ENCODE measurements at places on chromosomes 2 and 18.

DNA sequence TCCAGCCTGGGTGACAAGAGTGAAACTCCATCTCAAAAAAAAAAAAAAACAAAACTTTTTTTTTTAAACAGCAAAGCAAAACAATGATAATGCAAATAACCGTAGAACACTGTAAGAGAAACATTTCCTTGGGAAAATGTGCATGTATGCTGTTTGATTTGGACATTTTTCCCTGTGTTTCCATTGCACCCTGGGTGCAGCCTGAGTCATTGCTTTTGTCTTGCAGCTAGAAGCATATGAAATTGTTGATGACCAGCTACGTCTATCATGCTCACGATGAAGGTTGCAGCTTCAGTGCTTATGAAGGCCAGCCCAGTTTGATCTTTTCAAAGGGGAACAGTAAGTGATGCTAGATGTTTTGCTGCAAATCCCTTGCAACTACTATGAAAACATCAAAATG is 41.5 kb downstream of the MOGAT1 start:
- no peak for ATAC-seq

- ATAC-seq: no peak
Observed at GRCh38 chr18:71242981-71243380, 954.1 kb downstream of the SOCS6 start.

GRCh38 chr18:12399231-12399630 is 8.5 kb upstream of the PRELID3A start:
- ATAC-seq: no peak

DNA sequence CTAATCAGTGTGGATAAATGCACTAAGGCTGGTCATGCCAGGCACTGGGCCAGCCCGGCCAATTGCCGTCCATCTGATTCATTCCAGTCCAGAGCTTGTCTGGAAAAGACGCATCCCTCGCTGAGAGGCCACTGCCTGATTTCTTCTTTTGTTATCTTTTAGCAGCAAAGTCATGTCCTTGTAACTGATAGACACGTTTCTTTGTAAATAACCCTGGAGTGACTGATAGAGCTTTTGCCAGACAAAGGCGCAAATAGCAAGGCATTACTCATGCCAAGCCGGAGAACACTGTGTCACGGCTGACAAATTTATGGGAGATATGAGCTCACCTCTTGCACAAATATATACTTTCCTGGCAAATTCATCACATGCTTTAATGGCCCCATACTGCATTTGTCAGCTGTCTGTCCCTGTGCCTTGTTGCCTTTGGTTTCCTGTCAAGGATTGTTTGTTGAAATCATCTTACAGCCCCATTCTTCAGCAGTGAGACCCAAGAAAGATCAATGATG is 164.4 kb downstream of the ETAA1 start:
- ATAC-seq: peak; percentile 94

- no peak for ATAC-seq
Observed at GRCh38 chr2:140014204-140014546, 1234.0 kb upstream of the NXPH2 start.

GRCh38 chr2:152563764-152564163 is 153.5 kb downstream of the PRPF40A start:
- ATAC-seq: no peak

DNA sequence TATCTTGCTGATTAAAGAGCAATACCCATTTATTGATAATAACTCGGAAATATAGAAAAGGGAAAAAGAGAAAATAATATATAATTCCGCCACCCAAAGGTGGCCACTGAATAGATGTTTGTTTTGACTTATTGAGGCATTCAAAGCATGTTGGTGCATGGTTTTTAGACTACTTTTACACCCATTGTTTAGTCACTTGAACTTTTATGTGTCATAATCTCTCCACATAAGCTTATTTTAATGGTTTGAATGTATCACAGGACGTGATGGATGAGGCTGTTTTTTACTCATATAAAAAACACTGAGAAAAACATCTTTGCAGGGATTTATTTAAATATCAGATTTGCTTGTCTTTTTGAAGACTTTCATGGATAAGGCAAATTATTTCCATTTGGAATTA is 120.4 kb downstream of the ACKR3 start:
- ATAC-seq: no peak

- peak; percentile 5 for ATAC-seq
Observed at GRCh38 chr2:197516393-197516761, 511 bp downstream of the MOB4 start.

DNA sequence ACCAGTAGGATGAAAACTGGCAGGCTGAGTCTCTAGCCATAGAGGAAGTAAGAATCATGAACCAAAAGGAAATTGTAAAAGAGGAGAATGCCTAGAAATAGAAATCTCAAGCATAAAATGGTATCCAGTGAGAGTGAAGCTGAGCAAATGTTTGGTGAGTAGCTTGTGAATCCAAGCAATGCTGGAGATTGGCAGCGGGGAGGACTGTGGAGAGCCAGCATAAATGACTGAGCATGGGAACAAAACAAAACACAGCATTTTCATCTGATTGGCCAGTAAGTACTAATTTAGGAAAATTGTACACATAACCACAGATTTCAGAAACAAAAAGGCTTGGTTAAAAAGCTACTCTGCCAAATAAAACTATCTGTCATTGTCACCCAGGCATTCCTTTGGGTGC is 390.0 kb downstream of the STK39 start:
- ATAC-seq: no peak

DNA sequence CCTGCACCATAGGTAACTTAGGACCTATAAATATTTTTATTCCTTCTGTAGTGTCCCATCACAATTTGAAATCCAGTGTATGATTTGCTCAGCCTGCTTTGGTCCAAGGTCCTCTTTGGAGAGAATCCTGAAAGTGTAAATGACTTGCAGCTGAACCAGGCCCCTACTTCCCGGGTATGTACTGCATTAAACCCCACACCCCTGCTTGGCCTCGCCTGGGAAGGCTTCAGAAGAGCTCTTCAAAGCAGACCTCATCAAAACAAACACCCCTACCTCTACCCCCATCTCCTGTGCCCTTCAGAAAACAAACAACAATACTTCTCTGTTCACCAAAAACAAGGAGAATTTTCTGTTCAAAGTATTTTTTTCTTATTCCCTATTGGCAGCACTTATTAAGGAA is 9.5 kb upstream of the SPTBN1 start:
- ATAC-seq: no peak

Data from motor neuron (in vitro differentiated cells).